ENCODE measurements at places on chromosomes 3 and 15.

DNA sequence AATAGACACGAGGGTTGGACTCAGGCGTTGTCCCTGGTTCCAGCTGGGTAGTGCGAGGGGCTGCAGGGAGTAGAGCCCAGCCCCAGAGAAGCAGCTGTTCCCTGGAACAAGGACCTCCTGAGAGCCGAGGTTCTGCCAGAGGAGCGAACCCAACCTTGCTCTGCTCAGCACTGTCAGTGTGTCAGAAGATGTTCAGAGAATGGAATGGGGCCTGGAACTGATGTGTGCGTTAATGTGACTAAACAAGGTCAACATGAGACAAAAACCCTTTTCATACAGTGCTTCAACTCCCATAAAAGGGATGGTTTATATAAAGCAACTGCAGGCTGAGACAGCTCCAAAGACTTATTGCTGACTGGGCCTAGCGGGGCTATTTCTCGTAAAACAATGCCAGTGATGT, 35.5 kb upstream of the HACD2 start:
- DNase-seq = no peak

- no peak for DNase-seq
Measured at GRCh38 chr3:173439004-173439403, 41.5 kb downstream of the NLGN1 start.

DNA sequence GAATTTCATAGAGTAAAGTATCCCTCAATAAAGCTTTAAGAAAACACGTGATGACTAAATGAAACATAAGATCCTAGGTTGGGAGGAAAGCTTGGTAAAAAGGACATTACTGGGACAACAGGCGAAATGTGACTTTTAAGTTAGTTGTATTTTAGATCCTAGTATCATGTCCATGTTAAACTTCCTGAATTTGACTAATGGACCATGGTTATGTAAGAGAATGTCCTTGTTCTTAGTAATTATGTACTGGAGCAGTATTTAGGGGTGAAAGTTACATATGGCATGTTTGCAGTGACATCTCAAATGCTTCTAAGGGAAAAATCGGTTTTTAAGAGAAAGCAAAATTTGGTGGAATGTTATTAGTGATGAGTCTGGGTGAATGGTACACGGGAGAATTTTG, 69.6 kb downstream of the IQSEC1 start:
- DNase-seq = no peak

GRCh38 chr3:10015461-10015904, 10.8 kb upstream of the FANCD2 start:
- DNase-seq = no peak

- no peak for DNase-seq
Measured at GRCh38 chr3:7205535-7205934, 344.6 kb downstream of the GRM7 start.
